ENCODE measurements at places on chromosomes 11 and 22. TPM values are rescaled to one million over a fixed set of nuclear protein-coding genes. Genes with fewer than 3 reads are reported as not detected.

Gene IGF2
- total RNA-seq: 14.7 TPM

Gene OR4D10
- not detected for total RNA-seq

Gene OR52N4
- not detected for total RNA-seq

Gene PRR33
- total RNA-seq: not detected

Gene UBE4A
- total RNA-seq: 46.1 TPM

Gene PAMR1
- total RNA-seq: 15.0 TPM

Gene SHANK2
- total RNA-seq: 15.6 TPM

Gene TREH
- not detected for total RNA-seq

Gene CD3G
- 0.32 TPM for total RNA-seq

Gene FAM111B
- 0.19 TPM for total RNA-seq

Gene SELENOM
- total RNA-seq: 66.6 TPM

Gene ZNRF3
- total RNA-seq: 22.8 TPM
